ENCODE measurements at places on chromosomes 12 and 14. TPM values are rescaled to one million over a fixed set of nuclear protein-coding genes. Genes with fewer than 3 reads are reported as not detected.

RBMS2 gene
- 11.2 TPM for polyA plus RNA-seq

ASB2 gene
- 72.7 TPM for polyA plus RNA-seq

BLTP3B gene
- polyA plus RNA-seq = 16.5 TPM

DNA sequence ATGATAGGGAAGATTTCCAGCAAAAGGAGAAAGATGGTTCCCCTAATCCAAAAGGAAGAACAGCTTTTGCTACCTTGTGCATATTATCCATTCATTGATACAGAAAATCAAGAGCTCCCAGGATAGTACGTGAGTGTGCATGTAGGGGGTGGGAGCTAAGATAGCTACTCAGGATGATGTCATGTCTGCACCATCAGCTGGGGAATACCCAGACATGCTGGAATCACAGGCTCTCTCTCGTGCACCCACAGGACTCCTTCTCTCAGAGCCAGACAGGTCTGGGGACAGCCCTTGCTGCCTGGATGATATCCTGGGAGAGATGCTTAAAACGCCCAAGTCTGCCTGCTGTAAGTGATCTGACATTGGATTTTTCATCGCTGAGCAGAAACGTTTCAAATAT, 38.9 kb downstream of the FOXN3 start:
- DNase-seq = no peak

- no peak for DNase-seq
These were observed 45.7 kb upstream of the ITPR2 start for GRCh38 chr12:26878661-26879119.

Data from urinary bladder (tissue), 4 donors.